Activated T-cell treated with anti-CD3 and anti-CD28 coated beads, Interleukin-2, amount 50 U/mL, for 48 hours (primary cell): ENCODE measurements at places on chromosomes 7 and 10.

DNA sequence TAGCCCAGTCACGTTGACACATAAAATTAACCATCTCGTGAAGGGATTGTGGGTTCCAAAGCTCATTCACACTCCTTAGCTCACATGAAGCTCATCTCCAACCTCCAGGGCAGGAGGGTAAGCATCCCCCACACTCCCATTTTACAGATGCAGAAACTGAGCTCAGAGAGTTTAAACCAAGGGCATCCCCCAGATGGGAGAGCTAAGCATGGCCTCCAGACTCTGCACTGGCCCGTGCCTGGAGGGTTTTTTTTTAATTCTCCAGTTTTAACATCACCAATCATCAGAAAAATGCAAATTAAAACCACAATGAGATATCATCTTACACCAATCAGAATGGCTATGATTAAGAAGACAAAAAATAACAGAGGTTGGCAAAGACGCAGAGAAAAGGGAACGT is 53.3 kb upstream of the TCF7L2 start:
- no peak for DNase-seq

DNA sequence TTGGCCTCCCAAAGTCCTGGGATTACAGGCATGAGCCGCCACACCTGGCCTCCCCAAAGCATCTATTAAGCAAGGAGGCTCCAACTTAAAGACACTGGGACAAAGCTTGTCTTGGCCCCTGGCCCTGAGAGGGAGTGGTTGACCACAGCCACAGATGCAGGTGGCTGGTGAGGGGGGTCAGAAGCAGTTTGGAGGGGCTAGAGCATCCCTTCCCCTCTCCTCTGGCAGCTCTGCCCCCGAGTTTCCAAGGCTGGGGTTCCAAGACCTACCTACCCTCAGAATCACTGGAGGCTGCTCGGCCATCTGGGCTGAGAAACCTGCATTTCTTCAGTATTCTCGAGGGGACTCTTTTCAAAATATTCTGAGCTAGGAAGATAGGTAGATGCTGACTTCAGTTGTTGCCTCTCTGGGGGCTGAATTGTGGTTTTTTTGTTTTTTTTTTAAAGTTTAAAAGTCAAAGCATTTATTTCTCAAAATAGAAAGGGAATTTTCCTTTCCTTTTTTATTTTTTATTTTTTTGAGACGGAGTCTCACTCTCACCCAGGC is 32.6 kb downstream of the DDIT4 start:
- no peak for DNase-seq

DNA sequence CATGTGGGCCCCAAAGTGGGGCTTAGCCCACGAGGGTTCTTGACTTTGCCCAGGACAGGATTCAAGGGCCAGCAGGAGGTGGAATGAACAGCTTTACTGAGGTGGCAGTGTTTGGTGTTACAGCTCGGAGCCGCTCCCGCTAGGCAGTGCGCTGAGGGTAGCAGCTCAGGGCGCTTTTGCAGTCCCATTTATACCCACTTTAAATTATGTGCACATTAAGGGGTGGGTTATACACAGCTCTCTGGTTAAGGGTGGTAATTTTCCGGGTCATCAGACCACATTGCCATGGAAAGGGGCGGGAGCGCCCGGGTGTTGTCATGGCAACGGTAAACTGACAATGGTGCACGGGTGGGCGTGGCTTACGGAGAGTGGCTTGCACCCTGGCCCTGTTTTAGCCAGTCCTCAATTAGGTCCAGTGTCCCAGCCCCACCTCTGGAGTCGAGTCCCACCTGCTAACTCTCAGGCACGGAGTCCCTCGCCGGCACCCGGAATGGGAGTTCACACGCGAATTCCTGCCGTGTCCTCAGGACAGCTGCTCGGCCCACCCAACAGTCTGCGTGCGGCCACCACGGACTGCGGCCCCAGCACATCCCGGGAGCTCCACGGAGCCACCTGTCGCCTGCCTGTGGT is 58.2 kb upstream of the PDGFA start:
- no peak for DNase-seq

- no peak for DNase-seq
Measured at GRCh38 chr7:72025381-72025960, 386.7 kb downstream of the CALN1 start.

GRCh38 chr10:117166418-117167345 is 28.6 kb upstream of the VAX1 start:
- peak; percentile 17 for DNase-seq

DNA sequence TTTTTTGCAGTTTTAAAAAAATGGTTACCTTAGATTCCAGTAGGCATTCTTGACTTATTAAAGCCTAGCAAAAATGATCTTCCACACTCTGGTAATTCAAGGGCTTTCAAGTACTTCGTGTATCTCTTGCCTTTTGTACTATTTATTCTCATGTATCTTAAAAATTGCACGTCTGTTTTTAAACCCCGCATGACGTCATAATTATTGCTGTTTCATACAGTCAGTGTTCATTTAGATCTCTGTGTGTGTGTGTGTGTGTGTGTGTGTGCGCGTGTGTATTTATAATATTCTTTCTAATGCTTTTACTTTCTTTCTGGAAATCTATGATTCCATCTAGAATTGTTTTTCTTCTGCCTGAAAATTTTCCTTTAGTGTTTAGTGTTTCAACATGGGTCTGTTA is 234.2 kb downstream of the CCSER2 start:
- no peak for DNase-seq

DNA sequence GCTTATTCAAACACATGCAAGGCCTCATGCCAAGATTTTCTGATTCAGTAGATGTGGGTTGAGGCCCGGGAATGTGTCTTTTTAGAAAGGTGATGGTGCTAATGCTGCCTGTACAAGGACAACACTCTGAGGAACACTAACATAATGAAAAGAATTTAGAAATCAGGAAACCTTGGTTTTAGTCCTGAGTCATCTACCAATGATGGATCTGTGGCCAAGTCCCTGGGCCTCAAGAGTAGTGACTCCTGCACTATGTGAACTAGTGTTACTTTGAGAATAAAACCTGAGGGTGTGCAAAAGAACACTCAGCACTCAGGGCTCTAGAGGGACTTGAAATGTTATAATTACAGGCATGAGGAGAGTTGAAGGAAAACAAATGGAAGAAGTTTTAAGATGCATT is 741.7 kb upstream of the GALNT17 start:
- no peak for DNase-seq

- DNase-seq: no peak
Measured at GRCh38 chr10:7085147-7085912, 325.5 kb downstream of the SFMBT2 start.

GRCh38 chr7:19930051-19930450 is 156.6 kb upstream of the TMEM196 start:
- DNase-seq: no peak

DNA sequence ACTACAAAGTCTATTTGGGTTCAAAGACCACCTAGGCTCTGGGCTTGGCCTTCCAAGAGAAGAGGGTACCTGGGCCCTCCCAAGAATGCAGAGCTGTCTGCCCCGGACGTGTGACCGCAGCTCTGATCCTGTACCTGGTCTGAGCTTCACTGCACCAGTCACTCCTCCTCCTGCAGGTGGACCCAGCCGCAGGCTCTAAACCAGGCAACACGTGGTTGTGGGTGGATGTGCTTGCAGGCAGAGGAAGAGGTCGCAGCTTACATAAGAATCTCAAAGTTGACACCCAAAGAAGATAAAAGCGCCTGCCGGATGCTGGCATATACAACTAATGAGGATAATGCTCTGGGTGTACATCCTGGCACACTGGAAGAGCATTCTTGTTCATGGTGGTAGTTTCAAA is 9.4 kb upstream of the PFKP start:
- DNase-seq: no peak

DNA sequence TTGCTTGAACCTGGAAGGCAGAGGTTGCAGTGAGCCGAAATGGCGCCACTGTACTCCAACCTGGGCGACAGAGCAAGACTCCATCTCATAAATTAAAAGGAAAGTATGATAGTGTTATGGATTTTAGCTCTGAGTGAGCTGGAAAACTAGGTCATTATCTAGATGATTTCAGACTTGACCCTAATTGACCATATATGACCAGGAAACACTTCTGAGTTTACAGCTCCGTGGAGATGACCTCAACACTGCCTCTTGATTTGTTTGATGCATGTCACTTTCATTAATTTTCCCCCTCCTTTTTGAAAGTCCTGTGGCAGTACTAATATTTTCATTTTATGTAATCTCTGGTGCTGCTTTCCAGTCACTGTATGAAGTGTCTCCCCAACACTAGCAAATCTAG is 7.8 kb upstream of the SEC61A2 start:
- no peak for DNase-seq

GRCh38 chr10:24344279-24344678 is 135.3 kb downstream of the KIAA1217 start:
- no peak for DNase-seq

GRCh38 chr10:48598936-48599829 is 5.7 kb downstream of the ARHGAP22 start:
- no peak for DNase-seq

GRCh38 chr10:101601541-101601940 is 13.4 kb downstream of the DPCD start:
- DNase-seq: no peak

GRCh38 chr10:17006631-17007417 is 122.8 kb downstream of the CUBN start:
- no peak for DNase-seq

DNA sequence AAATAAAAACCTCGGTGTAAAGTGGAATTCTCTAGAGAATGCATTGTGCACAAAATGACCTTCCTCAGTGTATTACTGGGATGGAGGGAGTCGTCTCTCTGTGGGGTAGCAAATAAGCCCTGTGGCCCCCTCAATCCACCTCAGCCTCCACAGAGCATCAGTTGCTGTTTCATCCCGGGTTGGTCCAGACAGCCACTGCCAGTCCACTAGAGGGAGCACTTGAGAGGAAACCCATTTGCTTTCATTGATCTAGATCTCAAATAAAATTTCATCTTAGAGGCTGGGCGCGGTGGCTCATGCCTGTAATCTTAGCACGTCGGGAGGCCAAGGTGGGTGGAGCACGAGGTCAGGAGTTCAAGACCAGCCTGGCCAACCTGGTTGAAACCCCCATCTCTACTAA is 1128.7 kb downstream of the CNTNAP2 start:
- DNase-seq: peak; percentile 16

DNA sequence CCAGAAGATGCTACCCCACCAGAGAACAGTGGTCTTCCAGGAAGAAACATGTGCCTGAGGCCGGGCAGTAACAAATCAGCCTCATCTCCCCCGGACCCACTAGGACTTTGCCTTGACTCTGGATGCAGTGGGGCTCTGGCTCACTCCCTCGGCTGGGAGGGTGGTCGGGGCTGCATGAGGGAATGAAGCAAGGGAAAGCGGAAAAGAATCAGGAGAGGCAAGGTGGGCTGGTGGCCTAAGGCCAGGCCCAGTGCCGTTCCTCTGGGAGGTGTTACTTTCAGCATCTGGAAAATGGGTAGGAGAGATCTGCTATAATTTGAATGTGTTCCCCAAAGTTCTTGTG is 51.8 kb downstream of the CLEC2L start:
- DNase-seq: no peak

- DNase-seq: no peak
Measured at GRCh38 chr7:4040109-4040928, 641.8 kb upstream of the FOXK1 start.

DNA sequence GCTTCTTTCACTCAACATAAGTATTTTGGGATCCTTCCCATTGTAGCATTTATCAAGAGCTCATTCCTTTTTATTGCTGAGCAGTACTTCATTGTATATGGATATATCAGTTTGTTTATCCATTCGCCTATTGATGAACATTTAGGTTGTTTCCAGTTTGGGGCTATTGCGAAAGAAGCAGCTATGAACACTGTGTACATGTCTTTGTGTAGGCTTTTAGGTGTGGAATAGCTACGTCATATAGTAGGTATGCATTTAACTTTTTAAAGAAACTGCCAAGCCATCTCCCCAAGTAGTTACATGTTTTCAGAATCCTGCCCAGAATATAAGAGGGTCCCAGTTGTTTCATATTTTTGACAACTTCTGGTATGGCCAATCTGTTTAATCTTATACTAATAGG is 468.1 kb downstream of the IPMK start:
- DNase-seq: no peak

GRCh38 chr7:22591271-22591670 is 91.3 kb upstream of the STEAP1B start:
- DNase-seq: no peak

DNA sequence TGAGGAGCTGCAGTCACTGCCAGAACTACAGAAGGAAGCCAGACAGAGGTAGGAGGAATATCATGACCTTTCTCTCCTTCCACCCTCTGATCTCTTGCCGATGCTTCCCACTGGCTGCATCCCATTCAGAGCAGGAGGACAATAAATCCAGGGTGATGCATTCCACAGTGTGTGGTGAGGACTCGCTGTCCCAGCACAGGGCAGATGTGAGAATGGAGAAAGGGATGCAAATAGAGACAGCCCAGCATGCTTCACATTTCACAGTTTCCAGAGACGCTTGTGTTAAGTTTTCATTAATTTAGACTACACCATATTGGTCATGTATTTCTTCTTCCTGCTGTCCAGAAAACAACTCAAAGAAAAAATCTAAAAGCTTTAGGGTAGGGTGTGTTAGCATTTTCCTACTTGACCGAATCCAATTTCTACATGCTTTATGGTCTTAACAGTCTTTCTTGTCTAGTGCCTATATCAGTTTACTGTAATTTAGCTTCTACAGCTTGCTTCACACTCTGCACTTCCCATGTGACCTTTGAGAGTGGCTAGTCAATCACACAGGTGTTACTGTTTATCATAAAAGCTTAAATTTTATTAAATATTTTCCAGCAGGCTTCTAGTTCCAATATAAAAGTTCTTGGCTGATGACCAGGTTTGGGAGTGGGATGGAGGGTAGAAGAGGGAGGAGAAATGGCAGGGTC is 155.6 kb downstream of the RAPGEF5 start:
- no peak for DNase-seq

GRCh38 chr7:44975331-44976039 is 3.3 kb downstream of the MYO1G start:
- no peak for DNase-seq

DNA sequence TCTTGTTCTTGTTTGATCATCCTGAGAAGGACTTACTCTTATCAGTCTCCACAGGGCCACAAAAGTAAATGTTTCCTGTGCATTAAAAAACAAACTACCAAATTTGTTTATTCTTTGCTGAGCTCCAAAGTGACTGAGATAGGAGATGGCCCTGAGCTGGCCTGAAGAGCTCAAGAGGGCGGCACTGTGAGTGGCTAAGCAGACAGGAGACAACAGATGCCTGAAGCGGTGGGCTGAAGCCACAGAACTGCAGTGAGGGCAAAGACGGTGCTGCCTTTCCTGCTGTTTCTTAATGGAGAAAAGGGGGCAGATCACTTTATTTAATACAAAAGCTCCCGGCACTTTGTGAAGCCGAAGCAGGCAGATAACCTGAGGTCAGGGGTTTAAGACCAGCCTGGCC is 379.6 kb downstream of the ARL4A start:
- DNase-seq: no peak
